ENCODE measurements at places on chromosomes 12 and 14. TPM values are rescaled to one million over a fixed set of nuclear protein-coding genes. Genes with fewer than 3 reads are reported as not detected.

DNA sequence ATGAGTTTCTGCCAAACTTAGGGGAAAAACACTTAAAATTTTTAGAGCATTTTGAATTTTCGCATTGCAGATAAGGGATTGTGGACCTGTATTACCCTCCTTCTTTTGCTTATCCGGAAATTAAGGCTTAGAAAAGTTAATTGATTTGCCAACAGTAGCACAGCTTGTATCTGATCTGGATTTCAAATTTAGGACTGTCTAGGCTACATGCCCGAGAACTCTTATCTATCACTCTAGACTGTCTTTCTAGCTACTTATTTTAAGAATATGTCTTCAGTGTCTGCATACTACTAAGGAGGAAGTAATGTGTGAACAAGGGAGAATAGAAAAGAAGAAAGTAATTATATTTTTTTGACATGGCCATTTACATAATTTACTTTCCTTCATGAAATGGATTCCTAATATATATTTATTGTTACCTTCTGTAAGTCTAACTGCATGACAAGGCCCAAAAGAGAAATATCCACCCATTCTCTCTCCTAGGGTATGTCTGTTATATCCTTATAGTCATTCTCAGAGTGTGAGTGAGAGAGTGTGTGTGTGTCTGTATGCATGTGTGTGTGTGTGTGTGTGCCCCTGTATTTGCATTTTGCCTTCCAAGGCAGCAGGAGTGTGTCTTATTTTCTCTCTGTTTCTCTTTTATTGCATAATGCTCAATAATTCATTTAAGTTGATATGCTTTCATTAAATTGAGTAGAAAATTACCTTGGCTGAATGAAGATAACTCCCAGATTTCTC lies 132.1 kb downstream of the SLC5A8 start:
- no peak for DNase-seq

Gene FAM181A
- total RNA-seq, result not detected

Gene SLC41A2
- total RNA-seq, result 3.5 TPM

DNA sequence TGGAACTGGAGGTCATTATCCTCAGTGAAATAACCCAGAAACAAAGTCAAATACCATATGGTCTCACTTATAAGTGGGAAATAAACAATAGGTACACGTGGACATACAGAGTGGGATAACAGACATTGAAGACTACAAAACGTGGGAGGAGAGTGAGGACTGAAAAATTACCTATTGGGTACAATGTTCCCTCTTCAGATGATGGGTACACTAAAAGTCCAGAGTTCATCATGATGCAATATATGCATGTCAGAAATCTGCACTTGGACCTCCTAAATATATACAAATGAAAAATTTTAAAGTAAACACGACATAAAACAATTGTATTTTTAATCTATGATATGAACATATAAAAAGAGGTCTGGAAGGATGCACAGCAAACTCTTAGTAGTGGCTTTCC lies 71.2 kb downstream of the SLC38A4 start:
- DNase-seq, result no peak

Gene GARIN6
- not detected for total RNA-seq

Gene CEP170B
- 3.3 TPM for total RNA-seq

DNA sequence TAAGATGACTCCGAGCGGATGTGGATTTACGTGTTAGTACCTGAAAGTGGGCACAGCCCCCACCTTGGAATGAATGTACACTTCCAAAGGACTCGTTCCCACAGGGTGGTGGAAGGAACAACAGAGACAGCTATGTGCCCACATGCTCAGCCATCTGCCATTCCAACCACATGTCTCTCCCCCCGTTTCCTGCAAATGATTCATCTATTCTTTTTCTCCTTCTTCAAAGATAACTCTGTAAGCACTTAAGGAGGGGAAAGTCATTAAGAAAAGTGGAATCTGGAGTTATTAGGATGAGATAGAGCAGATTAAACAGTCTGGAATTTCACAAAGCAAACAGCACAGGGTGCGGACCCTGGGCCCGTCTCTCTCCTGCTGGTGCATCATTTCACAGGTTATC lies 18.5 kb upstream of the DUSP6 start:
- DNase-seq, result no peak

- DNase-seq, result no peak
Measured at GRCh38 chr14:50677527-50678063, 9.5 kb upstream of the SAV1 start.

Gene GXYLT1
- total RNA-seq, result 4.6 TPM

Gene KRT6A
- not detected for total RNA-seq

- no peak for DNase-seq
Measured at GRCh38 chr14:74249433-74250375, 10.5 kb downstream of the VSX2 start.

GRCh38 chr14:72745991-72746980 lies 147.6 kb downstream of the DPF3 start:
- DNase-seq, result peak; percentile 15

Gene TAS2R13
- 0.17 TPM for total RNA-seq

- DNase-seq, result no peak
Measured at GRCh38 chr12:39205969-39206368, 237.0 kb downstream of the KIF21A start.

Gene DPY19L2
- 0.91 TPM for total RNA-seq

Gene TMEM253
- total RNA-seq, result not detected

DNA sequence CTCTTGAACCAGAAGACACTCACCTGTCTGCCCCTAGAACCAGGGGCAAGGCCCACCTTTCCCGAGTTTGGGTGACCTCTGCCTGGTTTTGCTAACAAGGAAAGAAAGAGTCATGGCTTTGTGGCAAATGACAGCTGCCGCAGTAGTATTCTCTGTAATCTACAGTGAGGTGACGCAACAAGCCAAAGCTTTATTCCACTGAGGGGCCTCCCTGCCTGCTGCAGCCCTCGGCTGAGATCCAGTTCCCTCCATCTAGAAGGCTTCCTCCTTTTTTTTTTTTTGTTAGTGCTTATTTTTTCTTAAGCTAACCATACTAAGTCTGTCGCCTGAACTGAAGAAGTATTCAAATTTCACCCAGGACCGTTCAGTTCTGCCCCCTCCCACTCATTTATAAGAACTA lies 142.3 kb upstream of the TMCC3 start:
- no peak for DNase-seq

DNA sequence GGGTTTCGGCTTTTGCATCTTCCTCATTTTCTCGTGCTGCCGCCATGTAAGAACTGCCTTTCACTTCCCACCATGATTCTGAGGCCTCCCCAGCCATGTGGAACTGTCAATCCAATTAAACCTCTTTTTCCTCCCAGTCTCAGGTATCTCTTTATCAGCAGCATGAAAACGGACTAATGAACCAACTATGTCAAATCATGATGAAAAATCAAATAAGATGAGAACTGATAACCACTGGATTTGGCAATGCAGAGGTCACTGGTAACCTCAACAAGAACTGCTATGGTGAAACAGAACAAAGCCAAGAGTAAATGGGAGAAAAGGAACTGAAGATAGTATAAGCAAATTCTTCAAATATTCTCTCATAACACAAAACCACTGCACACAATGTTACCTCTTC lies 6.0 kb downstream of the EML5 start:
- DNase-seq, result no peak

Gene CRACR2A
- 19.0 TPM for total RNA-seq

DNA sequence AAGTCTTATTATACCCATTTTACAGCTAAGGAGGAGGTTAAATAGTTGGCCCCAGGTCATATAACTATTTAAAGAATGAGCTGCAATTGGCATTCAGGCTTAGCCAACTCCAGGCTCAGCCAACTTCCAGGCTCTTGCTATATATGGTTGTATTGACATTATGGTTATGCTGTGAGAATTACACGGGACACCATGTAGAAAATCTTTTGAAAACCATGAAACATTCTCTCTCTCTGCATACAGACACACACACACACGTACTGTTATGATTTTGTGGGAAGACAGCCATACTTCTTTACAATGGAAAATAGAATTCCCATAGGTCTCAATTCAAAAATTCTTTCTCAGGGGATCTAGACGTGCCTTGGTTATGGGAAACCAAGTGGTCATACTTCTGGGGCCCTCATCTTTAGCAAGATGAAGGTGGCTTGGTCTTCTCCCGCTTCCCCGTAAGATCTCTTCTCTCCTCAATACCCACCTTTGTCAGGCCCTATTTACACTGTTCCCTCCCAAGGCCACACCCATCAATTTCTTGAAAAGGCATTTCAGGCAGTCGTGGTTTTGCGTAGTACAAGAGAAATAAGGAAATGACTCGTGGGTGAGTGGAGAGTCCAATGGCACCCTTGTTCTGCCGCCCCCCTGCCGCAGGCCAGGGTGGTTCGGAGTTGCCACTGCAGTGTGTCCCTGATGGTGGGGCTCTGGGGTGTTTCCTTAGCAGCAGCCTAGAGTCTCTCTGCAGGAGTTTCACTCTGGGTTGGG lies 10.0 kb upstream of the GPRC5A start:
- DNase-seq, result no peak

Gene GPR68
- total RNA-seq, result 1.2 TPM
